ENCODE measurements at places on chromosomes 7 and 10.

DNA sequence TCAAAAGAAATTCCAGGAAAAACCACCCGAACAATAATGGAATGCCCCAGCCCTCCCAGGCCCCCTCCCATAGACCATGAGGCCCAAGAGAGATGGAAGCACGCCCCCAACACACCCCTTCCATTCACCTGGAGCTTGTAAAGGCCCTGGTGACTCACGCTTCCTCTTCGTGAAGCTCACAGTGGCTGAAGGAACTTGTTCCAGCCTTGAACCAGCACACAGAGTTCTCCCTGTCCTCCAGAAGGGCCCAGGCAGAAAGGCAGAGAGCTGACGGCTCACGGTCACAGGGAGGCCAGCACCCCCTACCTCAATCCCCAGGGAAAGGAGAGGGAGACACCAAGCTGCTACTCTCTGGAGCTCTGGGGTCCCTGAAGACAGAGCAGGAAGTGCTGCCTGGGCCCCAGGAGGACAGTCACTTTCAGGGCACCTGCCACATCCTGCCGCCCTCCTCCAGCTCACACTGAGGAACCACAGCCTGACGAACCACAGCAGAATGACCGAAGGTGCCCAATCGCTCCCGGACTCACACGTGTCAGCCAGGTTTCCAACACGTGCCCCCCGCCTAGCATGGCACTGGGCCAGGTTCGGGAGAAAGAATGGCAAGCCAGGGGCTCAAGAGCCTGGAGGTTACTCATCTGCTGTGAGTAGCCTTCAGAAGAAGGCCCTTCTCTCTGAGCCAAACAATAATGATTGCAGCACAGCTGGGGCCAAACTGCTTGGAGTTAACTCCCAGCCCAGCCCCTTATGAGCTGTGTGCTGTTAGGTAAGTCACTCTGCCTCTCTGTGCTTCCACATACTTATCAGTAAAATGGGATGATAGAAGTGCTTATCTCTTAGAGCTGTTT lies 52.8 kb downstream of the DLG5 start:
- DNase-seq: no peak

- no peak for DNase-seq
These were observed 78.4 kb upstream of the NANOS1 start for GRCh38 chr10:118950997-118951637.

GRCh38 chr7:20112696-20113095 lies 104.5 kb downstream of the MACC1 start:
- DNase-seq: no peak

DNA sequence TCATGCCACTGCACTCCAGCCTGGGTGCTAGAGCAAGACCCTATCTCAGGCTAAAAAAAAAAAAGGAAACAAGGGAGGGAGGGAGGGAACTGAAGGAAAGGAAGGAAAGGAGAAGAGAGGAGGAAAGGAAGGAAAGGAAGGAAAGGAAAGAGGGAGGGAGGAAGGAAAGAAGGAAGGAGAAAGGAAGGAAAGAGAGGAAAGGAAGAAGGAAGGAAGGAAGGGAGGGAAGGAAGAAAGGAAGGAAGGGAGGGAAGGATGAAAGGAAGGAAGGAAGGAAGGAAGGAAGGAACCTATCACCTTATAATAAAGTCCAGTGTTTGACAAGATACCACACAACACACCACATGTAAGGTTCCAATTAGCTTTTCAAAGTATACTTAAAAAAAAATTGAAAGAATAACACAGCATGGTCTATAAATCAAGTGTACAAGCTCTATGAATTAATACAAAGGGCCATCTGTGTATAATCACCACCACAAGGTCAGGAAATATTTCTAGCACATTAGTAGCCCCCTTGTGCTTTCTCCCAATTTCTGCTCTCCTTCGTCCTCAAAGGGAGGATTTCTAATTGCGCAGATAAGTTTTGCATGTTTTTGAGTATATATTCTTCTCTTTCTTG lies 26.4 kb downstream of the RNF216 start:
- DNase-seq: no peak

DNA sequence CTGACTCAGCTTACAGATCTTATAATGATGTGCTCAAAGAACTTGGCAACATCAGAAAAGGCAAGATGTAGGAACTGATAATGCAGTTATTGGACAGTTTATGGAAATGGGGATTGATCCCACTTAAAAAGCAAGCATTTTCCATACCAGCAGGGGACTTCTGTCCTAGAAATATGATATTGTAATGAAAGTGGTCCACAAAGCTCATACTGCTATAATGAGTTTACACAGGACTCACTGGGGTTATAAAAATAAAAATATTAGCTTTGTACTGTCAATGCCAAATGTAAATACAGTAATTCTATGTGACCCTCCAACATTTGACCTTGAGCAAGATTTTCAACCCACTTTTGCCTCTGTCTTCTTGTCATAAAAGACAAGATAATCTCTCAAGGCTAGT lies 145.5 kb upstream of the SEM1 start:
- no peak for DNase-seq

- no peak for DNase-seq
These were observed 70.6 kb downstream of the MET start for GRCh38 chr7:116742641-116743040.

DNA sequence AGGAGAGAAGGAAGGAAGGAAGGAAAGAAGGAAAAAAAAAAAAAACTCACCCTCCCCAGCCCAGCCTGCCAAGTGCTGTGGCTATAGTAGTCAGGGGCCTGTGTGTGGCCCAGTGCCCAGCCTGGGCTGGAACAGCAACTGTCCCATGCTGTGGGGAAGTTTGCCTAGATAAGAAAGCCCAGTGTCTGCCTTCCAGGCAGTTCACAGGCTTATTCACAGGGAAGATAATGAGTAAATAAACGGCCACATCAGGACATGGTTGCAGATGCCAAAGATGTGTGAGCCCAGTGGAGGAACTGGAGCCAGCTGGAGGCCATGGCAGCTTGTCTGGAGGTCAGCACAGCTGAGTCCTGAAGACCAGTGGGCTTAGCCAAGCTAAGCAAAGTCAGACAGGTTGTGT lies 132.4 kb upstream of the FOXK1 start:
- no peak for DNase-seq

- DNase-seq: peak; percentile 72
These were observed 40.0 kb upstream of the SORBS1 start for GRCh38 chr10:95601116-95601719.

GRCh38 chr7:2072042-2072441 lies 160.7 kb downstream of the MAD1L1 start:
- DNase-seq: no peak

- no peak for DNase-seq
These were observed 270.8 kb upstream of the FZD8 start for GRCh38 chr10:35912615-35913569.

DNA sequence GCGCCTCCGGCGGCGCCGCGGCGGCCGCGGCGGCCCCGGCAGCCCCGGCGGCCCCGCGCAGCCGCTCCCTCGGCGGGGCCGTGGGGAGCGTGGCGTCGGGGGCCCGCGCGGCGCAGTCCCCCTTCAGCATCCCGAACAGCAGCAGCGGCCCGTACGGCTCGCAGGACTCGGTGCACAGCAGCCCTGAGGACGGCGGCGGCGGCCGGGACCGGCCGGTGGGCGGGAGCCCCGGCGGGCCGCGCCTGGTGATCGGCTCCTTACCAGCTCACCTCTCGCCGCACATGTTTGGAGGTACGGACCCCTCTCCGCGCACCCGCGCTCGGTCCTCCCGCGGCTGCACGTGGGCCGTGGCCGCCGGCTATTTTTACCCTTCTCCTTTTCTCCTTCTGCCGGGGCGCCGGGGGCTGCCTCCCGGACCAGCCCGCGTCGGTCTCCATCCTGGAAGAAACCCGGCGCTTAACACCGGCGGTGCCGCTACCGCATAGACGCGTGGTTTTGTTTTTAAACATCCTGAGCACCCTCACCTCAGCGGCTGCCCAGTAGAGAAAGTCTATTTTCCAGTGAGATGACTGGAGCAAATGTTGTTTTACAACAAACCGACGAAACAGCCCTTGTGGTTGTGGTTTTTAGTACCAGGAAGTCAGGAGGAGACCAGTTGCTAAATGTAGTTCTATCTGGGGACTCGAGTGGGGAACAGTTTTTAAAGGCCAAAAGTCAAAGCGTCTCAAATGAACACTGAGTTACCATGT lies 1.3 kb downstream of the ZNRF2 start:
- no peak for DNase-seq

- DNase-seq: no peak
These were observed 29.7 kb downstream of the AP3M1 start for GRCh38 chr10:74120911-74121310.

DNA sequence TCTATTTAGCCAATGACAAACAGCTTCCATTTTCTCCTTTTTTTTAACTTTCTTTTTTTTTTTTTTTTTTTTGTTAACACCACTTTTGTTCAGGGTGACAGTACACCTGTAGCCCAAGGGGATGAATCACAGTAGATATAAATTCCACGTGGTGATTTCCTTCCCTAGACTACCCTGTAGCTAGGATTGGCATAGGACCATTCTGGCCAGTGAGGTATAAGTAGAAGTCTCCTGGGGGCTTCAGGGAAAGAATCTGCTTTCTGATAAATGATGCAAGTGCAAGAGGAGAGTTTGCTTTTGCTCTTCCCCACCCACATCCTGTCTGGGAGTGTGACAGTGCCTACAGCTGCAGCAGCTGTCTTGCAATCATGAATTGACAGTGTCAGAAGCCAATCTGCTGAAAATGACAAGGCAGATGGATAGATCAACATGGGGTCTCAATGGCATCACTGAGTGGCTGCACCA lies 63.2 kb upstream of the TOMM7 start:
- DNase-seq: no peak

DNA sequence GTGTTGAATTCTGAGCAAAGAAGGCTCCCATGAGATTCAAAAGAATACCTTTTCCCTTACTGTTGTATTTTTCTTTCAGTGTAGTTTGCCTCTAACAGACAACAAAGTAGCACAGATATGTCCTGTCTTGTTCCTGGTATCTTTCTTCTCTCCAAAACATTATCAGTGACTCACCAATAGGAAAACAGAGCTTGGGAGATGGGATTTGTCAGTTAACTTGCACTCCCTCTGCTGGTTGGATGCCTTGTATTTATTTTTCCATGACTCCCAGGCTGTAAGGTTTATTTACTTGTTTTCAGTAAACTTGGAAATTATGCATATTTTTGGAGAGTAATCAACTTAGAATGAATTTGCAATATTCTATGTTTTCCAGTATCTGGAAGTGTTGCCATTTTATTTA lies 129.7 kb downstream of the SAMD9 start:
- DNase-seq: no peak

- DNase-seq: no peak
These were observed 354.6 kb downstream of the LRRTM3 start for GRCh38 chr10:67280405-67280804.

DNA sequence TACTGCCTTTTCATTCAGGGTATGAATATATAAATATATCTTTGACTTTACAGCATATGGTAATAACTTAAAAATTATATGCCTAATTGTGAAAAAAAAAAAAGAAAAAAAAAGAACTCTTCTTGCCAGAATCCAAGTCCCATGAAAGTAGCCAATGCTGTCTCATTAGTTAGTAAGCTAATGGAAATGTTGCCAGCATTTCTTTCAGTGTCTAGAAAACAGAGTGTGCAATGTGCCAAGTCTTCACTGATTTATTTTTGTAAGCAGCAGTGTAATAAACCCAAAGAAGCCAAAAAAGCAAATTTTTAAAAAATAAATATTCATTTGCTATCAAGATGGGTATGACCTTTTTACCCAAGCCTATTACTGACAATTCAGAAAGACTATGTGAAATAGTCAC lies 31.1 kb upstream of the LRRN3 start:
- no peak for DNase-seq

DNA sequence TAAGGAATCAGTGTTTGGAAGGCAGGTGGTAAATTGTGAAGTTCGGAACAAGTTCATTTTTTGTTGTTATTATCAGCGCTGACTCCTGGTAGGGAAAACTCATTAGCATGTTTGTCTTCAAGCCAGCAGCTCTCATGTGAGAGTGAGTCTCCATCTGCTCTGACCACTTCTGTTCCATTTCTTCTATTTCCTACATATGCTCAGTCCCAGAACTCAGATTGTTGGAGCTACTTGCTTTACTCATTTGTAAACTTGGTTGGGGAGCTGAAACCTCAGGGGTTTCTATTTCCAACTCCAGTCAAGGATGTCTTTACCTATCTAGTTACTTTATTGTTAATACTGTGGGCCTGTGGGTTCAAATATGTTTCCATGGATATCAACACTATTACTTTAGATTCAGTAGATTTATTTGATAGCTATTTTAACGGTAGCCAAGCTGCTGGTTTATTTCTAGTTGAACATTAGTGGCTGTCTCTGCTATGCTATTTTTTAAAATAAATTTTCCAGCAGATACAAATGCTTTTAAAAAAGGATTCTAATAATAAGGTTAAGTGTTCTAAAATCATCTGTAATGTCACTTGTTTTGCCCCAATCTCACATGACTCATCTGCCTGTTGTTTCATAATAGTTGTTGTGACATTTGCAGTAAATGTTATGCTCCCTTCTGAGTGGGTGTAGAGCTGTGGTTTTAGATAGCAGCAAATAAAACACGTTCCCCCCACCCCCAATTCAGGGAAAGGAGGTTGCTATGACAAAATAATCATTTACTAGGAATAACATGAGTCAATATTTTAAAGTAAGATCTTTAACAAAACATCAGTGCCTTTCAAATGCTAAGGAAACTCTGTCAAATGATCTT lies 143.3 kb downstream of the HDAC9 start:
- no peak for DNase-seq

- no peak for DNase-seq
These were observed 15.1 kb downstream of the RNF216 start for GRCh38 chr7:5766321-5766761.

DNA sequence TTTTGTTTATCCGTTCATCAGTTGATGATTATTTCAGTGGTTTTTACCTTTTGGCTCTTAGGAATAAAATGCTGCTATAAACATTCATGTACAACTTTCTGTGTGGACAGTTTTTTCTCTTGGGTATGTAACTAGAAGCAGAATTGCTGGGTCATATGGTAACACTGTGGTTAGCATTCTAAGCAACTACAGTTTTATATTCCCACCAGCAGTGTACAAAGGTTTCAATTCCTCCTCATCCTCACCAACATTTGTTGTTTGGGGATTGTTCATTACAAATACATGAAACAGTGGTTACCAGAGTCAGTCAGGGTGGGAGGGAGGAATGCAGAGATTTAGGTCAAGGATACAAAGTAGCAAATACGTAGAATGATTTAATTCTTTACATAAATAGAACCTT lies 97.0 kb downstream of the NPSR1 start:
- DNase-seq: no peak

- DNase-seq: peak; percentile 27
These were observed 40.7 kb downstream of the MRPL32 start for GRCh38 chr7:42972699-42973500.

DNA sequence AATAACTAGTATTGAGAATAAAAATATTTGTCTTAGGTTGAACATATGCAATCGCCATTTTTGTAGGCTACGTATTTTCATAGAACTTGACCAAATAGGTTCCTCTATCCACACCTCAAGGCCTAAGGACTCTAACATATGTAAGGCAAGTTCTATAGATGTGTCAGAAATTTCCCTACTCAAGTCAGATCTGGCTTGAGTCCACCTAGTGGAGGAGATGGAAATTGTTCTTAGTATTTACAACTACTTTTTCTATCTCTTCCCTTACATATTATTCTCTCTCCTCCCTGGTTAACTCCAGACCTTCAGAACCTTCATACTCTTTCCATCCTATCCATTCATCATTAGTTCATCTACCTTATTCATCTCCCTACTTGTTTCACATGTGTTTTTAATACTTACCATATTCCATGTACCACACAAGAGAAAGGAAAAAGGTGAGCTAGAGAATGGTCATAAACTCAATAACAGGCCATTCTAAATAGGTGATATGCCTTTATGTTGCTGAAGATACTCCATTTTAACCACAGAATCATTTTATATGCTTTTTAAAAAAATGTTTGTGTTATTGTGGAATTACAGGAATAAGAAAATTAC lies 174.5 kb upstream of the HDAC9 start:
- DNase-seq: no peak

GRCh38 chr7:129840757-129841156 lies 112.0 kb downstream of the UBE2H start:
- DNase-seq: no peak
